ENCODE measurements at places on chromosomes 2 and 18.

- DNase-seq = no peak
These were observed 58.1 kb upstream of the ZC3H15 start for GRCh38 chr2:186427970-186428369.

- no peak for DNase-seq
These were observed 53.2 kb downstream of the ICA1L start for GRCh38 chr2:202818321-202818720.

GRCh38 chr2:33848486-33848885 is 249.4 kb upstream of the FAM98A start:
- DNase-seq = peak; percentile 80

- DNase-seq = peak; percentile 90
These were observed 34.1 kb upstream of the UBE2F start for GRCh38 chr2:237932731-237933131.

- no peak for DNase-seq
These were observed 91.4 kb upstream of the ASAP2 start for GRCh38 chr2:9115229-9115628.

DNA sequence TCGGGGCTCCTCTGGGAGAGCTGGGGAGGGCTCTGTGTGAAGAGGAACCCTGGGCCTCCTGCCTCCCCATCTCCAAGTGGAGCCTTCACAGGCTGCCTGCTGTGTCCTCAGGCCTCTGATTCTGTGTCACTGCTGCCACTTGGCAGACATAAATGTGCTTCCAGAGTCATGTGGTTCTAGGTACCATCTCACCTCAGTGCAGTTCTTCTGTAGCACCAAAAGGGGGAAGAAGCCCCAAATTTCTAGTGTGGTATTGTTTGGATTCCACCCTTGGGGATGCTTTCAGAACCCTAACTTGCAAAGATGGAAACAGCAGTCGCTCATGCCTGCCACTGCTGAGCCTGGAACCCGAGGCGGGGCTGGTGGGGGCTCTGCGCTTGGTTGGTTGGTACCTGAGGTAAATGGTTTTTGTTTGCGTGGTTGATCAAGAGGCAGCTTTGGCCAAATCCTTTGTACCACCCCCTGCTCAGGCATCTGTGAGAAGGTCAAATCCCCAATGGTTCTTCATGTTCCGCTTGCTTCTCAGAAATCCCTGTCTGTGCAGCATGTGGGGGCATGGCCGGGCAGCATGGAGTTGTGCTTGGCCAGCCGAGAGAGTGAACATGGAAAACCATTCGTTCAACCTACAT is 27.5 kb downstream of the COA5 start:
- no peak for DNase-seq

- peak; percentile 68 for DNase-seq
These were observed 13.0 kb downstream of the YWHAQ start for GRCh38 chr2:9617749-9618148.

DNA sequence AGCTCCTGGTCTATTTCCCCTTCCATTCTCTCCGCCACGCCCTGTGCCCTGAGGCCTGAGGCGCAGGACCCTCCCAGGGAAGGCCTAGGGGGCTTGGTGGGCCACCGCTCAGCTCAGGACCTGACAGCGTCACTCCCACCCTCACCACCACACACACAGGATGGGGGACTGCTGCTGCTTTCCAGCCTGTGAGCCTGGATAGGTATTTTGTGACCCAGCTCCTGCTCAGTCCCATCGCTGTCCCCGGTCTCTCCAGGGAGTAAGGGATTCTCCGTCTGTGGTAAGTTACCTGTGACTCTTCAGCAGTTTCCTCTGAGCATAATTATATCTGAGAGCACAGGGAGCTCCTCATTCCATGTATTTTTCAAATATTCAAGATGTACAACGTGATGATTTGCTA is 16.3 kb downstream of the FAM228A start:
- no peak for DNase-seq

- DNase-seq = no peak
These were observed 98.5 kb upstream of the CD226 start for GRCh38 chr18:70046207-70046606.

GRCh38 chr2:233051241-233052149 is 8.6 kb upstream of the INPP5D start:
- peak; percentile 24 for DNase-seq

GRCh38 chr2:54901224-54901986 is 148.8 kb downstream of the RTN4 start:
- no peak for DNase-seq

- DNase-seq = no peak
These were observed 237.1 kb downstream of the TTC32 start for GRCh38 chr2:19664646-19665045.

DNA sequence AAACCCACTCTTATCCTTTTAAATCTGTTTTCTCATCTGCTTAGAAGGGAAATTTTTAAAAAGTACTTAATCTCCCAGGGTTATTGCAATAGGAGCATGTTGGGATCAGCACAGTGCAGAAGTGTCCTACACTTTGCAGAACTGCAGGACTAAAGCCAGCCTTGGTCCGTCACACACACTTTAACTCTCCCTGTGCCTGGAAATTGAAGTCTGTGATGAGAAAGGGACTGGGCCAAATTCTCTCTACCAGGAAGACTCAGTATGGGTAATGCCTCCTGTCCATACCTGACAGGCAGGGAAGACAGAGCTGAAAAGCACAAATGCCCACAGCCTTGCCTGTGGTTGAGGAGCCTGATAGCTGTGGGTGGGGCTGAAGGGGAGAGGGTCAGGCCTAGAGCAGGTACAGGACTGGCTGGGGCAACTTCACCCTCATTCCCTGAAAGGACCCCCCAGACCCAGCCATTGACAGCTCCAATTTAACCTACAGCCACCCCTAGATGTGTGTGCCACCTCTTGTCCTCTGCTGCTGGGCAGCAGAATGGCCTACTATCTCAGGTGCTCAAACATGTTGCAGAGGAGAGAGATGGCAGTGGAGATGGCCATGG is 377.2 kb upstream of the KLHL29 start:
- DNase-seq = no peak

DNA sequence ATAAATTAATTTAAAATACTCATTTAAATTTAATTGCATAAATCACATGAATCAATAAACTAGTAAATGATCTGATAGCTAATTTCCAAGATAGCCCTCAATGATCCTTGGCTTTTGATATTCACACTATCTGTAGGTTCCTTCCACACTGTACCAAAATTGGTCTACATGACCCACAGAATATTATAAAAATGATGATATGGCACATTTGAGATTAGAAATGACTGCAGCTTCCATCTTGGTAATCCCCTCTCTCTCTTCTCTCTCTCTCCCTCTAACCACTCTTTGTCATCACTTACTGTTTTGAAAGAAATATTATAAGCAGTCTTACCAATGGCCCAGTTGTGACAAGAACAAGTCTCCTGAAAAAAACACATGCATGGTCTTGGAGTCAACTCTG is 394.8 kb downstream of the LRRTM4 start:
- no peak for DNase-seq

- DNase-seq = no peak
These were observed 225.8 kb upstream of the COPS8 start for GRCh38 chr2:236859908-236860307.

DNA sequence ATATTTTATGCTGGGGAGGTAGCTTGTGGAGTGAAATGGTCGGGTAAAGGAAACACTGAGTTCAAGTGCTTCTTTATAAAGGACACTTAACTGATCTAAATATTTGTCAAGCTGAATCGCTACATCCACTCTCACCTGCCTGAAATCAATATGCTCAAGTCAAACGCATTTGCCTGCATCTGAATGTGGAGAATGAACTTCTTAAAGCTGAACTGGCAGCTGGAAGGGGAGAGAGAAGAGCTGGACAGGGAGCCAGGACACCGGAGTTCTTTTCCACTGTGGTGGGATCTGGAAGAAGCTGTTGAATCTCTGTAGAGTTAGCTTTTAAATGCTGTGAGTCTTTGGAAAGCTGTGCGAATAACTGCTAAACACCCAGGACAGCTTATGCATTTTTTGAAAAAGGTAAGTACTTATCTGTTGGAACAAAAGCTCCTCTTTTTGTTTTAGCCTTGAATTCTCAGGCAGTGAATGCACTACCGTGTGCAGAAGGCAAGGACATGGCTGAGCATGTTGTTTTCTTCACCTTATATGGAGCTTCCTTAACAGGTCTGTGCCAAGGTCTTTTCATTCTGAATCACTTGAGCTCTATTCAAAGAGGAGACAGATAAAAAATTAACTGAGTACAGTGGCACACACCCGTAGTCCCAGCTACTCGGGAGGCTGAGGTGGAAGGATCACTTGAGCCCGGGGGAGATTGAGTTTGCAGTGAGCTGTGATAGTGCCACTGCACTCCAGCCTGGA is 74.2 kb upstream of the KLF7 start:
- peak; percentile 74 for DNase-seq

DNA sequence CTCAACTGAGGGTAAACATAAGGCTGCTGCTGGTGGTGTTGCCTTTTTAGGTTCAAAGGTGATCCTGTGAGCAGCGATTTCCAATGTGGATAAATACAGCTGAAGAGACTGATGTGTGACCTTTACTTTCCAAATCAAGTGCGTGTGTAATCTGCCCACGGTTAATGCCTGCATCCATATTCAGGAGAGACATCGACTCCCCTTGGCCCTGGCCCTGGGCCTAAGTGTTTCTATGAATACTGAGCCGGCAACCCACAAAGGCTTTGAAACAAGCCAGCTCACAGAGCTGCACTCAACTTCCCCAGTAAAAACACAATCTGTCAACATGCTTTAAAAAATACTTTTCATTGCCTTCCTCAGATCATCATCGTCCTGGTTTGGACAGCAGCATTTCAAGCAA is 1026.6 kb downstream of the TMEM182 start:
- no peak for DNase-seq

- DNase-seq = no peak
These were observed 2.2 kb downstream of the ABCG8 start for GRCh38 chr2:43840965-43841364.

DNA sequence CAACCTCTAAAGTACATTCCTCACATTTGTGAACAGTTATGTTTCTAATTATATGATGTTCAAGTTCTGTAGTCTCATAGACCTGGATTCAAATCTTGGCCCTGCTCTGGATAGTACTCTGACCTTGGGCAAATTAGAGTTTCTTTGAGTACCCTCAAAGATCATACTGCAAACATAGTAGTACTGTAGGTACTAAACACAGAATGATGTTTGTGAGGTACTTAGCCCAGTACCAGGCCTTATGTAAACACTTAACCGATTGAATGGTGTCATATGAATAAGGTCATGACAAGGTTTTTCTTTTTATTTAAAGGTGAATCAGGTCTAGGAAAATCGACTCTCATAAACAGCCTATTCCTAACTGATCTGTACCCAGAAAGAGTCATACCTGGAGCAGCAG is 19.1 kb downstream of the SEPTIN2 start:
- no peak for DNase-seq

- DNase-seq = peak; percentile 45
These were observed 42.7 kb upstream of the RPL31 start for GRCh38 chr2:100959225-100959880.

- peak; percentile 47 for DNase-seq
These were observed 26.7 kb downstream of the POLR1A start for GRCh38 chr2:86078774-86079545.

DNA sequence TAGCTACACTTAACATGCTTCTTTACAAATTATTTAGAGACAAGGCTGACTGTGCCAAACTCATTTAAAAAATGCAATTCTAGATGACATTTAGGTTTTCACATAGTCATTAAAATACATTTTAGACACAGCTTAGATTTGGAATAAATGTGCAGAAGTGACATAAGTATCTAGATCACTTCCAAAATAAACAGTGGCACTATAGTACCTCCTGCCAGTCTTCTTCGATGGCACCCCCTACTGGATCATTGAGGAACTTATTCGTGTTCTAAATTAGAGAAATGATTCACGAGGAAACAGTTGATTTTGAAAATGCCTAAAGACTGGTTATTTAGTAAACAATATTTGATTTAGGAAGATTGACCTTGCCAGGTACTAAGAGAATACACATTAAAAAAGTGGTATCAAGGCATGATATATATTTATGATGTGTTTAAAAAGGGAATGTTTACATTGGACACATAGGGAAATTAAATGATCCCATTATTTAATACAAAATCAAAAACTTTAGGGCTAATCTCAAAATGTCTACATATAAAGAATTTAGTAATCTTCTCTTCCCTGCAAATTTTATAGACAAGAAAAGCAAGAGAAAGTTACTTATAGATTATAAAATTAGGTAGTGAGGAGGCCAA is 323.9 kb downstream of the XIRP2 start:
- DNase-seq = peak; percentile 66

- no peak for DNase-seq
These were observed 73.9 kb downstream of the NDUFA10 start for GRCh38 chr2:239951129-239951734.

GRCh38 chr2:67412424-67412823 is 15.3 kb downstream of the ETAA1 start:
- DNase-seq = peak; percentile 8

GRCh38 chr18:40464032-40464431 is 1491.0 kb upstream of the PIK3C3 start:
- DNase-seq = no peak

DNA sequence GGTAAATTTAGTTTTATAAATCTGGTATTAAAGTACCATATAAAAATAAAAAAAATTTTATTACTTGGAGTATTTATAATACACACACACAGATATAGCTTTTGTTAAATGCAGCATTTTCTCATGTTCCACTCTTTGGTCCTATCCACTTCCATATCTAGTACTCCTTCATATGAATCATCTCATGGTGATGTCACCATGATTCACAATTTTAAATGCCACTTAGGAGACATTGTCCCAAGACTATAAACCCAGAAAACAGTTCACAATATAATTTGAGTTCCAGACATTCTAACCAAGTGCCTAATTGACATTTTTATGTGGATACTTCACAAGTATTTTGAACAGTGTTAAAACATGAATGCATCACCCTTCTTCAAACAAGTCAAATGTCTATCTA is 1398.3 kb downstream of the DSC3 start:
- peak; percentile 68 for DNase-seq

DNA sequence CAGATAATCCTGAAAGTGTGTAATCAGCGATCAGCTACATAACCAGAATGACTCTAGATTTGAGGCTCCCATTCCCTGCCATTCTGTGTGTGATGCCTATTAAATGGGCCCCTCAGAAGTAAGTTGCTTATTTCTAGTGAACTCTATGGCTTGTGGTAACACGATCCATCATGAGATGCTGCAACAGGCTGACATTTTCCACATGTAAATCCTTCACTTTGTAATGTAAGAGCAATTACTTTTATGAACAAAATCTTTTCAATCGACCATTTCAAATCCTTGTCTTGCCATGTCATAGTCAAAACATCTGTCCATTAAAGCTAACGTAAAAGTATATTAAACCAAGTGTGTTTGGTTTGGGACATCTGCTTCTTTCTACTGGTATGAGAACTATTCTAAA is 175.9 kb upstream of the ETAA1 start:
- peak; percentile 58 for DNase-seq
